ENCODE measurements at places on chromosomes 12 and 14.

GRCh38 chr12:20210621-20211215 lies 157.6 kb upstream of the PDE3A start:
- DNase-seq = no peak

GRCh38 chr14:62696331-62696924 lies 348.8 kb downstream of the KCNH5 start:
- DNase-seq = no peak

- DNase-seq = no peak
Measured at GRCh38 chr14:22593189-22593588, 4.2 kb upstream of the DAD1 start.

GRCh38 chr14:69852531-69853321 lies 26.5 kb upstream of the SMOC1 start:
- DNase-seq = no peak

- no peak for DNase-seq
Measured at GRCh38 chr12:126747530-126748149, 1519.3 kb upstream of the TMEM132C start.

DNA sequence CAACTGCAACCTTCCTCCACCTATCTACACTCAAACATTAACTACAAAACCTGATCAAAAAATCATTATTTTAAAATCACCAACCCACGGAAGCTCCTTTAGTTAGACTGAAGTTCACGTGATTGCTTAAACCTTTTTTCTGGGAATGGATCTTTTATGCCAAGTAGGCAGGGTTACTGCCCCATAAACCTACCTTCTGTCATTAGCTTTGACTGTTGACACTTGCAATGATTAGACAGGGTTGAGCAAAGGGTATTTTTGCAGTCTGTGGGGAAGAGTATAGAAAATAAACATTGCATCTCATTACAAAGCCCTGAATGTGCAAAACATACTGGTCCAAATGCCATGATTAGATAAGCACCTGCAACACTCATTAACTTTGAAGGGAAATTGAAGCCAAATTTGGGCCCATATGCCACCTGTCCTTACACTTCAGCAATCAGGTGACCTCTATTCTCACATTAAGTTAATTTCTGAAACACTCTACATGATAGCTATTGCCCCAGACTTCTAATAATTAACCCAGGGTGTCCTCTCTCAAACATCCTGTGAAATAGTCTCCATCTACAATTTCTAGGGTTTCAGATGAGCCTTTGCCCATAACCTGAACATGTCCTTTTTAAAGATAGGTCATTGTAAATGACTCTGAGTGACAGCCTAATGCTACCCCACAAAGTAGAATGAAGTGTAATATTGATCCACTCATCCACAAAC lies 156.0 kb upstream of the PLEKHG7 start:
- no peak for DNase-seq

- DNase-seq = no peak
Measured at GRCh38 chr12:115794659-115795081, 482.8 kb downstream of the MED13L start.

DNA sequence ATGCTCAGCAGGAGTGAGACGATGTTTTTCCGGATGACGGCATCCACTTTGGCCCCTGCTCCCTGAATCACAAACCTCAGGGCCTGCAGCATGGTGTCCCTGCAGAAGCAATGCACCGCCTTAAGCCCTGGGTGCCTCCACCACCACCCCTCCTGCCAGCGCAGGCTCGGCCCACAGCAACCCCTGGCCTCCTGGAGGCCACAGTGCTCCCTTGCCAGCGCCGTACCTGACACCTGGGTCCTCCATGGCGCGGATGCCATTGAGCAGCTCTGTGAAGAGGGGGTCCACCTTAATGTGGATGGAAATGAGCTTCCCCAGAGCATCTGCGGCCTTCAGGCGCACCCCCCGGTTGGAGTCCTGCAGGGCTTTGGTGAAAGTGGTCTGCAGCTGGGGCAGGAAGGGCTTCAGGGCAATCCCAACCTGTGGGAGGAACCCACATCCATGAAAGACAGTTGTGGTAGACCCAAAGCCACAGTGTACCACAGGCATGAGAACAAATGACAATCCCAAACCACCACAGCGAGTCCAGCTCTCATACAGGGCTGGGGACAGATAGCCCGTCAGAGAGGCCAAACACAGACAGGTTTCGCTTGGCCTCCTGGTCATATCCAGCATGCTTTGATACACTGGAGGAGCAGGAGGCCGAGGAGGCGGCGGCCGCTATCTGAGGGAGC lies 17.9 kb upstream of the RAB35 start:
- DNase-seq = no peak

GRCh38 chr14:74853581-74853980 lies 22.4 kb downstream of the PROX2 start:
- no peak for DNase-seq

- DNase-seq = no peak
Measured at GRCh38 chr12:55058082-55058481, 38.3 kb downstream of the NEUROD4 start.

GRCh38 chr12:126424696-126425095 lies 1359.5 kb downstream of the AACS start:
- DNase-seq = no peak

DNA sequence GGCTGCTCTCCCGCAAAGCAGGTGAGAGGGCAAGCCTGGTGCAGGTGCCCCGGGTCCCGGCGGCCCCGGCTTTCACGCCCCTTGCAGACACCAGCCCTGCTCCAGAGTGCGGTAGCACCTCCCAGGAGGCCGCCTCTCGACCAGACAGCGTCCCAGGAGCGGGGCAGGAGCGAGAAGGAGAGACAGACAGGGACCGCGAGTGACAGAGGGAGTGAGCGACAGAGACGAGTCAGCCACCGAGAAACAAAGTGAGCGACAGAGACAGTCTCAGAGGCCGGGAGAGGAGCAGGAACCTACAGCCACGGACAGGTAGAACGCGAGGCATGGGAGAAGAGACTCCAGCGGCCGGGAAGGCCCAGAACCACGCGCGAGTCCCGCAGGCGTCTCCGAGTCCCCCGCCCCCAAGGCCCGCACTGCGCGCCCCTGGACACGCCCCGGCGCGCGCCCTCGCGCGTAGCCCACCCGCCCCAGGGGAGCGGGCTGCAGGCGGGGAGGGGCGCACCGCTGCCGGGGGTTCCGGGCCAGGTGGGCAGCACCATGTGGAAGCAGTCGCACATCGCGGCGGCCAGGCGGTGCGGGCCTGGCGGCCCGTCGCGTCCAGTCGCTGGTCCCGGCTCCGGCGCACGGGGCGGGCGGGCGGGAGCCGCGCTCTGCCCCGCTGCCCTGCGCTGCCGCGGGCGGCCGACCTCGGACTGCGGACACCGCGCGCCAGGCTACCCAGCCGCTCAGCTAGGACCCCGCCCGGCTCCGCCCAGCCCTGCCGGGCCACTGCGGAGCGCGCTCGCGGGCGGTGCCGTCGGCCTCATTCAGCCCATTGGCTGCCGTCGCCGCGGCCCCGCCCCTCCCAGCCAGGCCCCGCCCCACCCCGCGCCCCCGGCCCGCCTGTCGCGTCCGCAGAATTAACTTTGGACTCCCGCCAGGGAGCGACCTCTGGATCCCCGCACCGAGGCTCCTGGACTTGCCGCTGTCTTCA lies at the start of gene AHNAK2:
TSS of gene AHNAK2 (minus strand) at position 694 of the 973 bp plus-strand sequence. CDS start at position 557, 137 bp downstream.
- DNase-seq = peak; percentile 87

GRCh38 chr14:20563971-20564370 lies 3.1 kb upstream of the RNASE9 start:
- no peak for DNase-seq

DNA sequence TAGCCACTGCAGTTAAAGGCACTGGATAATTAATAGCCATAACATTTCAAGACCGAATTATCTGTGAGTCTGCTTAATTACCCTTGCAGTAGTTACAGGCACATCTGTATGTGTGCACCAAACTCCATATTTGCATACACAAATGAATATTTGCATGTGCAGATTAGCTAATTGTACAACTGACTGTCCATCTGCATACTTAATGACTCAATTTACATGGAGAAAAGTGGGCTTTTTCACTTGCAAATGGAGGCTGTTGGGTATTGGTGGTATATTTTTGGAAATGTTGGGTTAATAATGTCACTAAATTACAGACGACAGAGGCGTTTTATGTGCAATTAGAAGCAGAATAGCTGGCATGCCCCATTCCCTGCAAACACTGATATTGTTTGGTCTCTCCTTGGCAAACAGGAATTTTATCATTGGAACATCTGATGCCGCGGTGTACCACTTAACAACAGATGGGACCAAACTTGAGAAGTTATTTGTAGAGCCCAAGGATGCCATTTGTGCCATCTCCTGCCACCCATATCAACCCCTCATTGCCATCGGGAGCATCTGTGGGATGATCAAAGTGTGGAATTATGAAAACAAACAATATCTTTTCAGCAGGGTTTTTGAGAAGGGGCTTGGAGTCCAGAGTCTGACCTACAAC lies 39.6 kb downstream of the CFAP251 start:
- no peak for DNase-seq

DNA sequence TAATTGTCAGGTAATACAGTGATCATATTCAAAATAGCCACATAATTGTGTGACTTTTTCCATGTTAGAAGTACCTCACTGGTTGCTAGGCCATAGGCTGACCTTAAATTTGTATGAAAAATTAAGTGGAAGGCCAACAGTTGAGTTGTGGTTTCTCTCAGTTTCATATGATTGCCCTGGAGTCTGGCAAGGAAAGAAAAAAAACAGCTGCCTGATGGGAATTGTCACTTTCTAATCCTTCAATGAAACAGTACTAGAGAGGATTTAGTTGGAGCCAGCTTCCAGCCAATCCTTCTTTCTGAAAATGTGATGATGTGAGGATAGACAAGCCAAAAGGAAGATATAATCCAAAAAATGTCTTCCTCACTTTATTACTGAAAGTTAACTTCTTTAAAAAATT lies 113.6 kb downstream of the ALX1 start:
- DNase-seq = no peak

DNA sequence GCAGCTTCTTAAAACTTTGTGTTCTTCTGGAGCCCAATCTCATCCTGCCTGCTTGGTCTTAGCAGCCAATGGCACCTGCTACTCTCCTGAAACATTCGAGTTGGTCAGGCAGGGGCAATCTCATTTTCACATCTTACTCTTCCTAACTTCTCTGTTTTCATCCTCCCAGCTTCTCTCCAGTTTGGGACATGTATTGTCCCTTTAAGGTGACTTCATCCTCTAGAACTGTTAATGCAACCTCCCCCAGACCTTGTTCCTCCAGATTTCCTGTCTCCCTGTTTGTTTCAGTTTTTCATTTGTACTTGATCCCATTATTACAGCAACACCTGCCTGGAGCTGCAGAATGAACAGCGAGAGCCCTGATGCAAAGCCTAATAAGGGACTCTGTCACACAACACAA lies 31.3 kb downstream of the SERPINA11 start:
- no peak for DNase-seq

DNA sequence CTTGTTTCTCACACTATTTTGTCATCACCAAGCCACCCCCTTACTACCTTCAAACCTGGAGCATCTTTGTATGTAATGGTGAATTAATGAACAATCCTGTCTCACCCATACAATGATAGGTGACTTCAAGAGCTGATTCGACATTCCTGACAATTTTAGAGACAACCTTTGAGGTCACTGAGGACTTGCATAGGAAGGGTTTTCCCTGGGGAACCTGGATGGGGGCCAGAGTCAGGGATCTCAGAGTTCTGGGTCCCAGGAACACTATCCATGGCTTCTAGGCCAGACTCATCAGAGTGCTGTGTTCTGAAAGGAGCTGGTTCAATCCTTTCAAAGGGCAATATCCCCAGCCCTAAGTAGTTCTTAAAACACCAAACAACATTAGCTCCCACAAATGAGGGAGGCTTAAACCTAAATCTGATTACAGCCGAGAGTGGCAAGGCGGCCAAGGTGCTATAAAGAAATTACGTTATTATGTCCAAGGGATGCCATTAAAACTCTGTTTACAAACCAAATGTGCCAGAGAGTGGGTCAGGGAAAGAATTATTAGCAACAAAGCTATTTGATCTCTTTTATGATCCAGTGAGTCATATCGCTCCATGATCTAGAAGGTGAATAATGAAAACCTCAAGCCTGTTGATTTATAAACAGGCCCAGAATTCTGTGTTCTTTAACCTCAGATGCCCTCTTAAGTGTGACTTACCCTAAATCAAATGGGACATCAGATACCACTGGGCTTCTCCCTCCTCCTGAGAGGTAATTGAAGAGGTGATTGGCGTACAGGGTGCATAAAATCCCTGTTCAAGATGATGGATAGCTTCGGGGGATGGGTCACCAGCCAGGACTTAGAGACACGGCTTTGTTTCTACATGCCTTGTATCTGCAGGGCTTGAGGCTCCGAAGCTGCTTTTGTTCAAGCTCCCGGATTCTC lies 230.2 kb upstream of the TBX3 start:
- DNase-seq = peak; percentile 49

- DNase-seq = no peak
Measured at GRCh38 chr14:50320283-50320682, 8.2 kb downstream of the DMAC2L start.

DNA sequence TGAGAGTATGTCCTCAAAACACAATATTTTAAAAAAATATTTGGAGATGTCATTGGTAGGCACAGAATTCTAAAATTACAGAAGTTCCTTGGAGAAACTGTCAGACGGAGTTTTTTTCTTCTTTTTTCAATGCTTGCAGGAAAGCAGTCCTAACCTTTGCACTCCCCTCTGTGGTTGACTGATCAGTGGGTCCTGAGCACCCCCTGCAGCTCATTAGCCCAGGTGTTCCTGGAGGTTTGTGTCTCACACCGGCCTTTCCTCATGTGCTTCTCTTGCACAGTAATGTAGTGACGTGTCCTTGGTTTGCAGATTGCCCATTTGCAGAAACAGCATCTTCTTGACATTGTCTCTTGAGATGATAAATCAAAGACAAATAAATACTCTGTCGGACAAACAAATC lies 513.0 kb downstream of the TMEM121 start:
- peak; percentile 67 for DNase-seq

GRCh38 chr12:28620281-28620680 lies 430.0 kb downstream of the CCDC91 start:
- no peak for DNase-seq

DNA sequence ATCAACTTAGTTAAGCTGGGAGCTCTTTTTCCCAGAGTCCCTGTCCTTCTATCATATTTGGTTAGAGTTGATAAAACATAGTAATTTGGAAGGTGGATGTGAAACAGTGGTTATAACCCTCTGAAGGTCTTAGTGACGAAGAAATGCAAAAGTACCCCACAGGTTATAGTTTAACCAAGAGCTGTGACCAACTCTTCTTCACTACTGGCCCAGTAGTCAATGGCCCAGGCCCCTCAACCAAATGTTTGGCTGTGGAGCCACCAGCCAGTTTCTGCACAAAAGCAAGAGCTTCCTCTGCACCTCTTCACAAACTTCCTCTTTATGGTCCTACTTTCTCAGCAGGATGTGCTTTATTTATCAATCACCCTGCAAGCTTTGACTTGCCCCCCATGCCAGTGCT lies 132.6 kb downstream of the BMP4 start:
- no peak for DNase-seq

DNA sequence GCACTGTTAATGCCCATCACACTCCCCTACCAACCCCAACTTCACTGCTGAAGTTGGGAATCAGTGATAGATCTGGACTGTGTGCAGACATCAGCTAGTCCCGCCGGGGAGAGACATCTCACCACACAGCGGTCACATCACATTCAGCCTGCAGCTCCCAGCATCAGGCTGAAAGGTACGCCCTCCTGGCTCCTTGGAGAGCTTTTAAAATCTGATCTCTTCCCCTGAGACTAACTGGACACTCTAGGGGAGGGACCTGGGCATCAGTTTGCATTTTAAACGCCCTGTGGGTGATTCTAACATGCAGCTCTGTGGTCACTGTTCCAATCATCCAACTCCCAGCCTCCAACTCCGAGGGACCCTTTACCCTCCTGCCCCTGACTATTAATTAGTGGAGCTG lies 58.4 kb downstream of the CCDC85C start:
- no peak for DNase-seq

Data from Peyer's patch (tissue), 4 donors.